ENCODE measurements at places on chromosomes 16 and 17.

GRCh38 chr17:82272495-82273326 is 789 bp downstream of the CSNK1D start:
- no peak for DNase-seq

DNA sequence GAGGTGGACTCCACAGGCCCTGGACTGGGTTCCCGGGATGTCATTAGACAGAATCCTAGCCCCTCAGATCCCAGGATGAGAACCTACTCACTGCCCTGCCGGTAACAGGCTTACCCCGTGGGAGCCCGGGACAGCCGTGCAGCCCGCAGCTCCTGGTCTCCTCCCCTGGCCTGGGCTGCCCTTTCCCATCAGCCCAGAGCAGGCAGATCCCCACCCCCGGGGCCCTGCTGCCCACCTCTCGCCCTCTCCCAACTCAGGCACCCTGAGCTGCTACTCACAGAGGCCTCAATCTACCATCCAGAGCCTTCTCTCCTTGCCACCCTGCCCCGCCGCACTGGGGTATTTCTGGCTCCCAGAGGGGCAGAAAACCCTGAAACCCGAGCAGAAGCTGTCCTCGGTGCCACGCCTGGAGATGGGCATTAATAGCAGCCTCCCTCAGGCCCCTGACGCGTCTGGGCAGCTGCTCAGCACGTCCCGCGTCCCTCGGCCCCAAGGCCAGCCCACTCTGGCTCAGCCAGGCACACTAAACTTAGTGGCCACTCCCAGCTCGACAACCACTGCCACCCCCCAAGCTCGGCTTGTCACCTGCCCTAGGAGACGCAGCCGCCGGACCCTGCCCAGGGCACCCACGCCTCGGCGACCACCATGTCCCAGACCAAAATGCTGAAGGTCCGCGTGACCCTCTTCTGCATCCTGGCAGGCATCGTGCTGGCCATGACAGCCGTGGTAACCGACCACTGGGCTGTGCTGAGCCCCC is at the start of gene CACNG1:
TSS of gene CACNG1 (plus strand) at position 539 of the 757 bp plus-strand sequence. CDS start at position 646, 107 bp downstream.
- DNase-seq, result no peak

DNA sequence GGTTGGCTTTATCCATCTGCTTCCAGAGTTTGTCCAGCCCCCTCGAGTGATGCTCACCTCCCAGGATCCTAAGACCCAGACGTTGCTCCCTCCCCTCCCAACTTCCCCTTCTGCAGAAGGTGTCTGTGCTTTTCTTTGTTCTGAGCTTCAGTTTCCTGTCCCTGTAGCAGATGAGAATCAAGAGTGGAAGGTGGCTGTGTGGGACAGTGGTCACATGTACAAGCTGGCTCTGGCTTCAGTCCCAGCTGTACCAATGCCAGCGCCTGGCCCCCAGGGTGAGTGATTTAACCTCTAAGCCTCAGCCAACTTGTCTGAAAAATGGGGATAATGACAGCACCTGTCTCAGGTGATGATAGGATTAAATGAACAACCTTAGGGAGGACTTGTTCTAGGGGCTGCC is 7.7 kb downstream of the PRR15L start:
- DNase-seq, result no peak

- DNase-seq, result no peak
Observed at GRCh38 chr16:10622036-10622921, 41.9 kb upstream of the EMP2 start.

DNA sequence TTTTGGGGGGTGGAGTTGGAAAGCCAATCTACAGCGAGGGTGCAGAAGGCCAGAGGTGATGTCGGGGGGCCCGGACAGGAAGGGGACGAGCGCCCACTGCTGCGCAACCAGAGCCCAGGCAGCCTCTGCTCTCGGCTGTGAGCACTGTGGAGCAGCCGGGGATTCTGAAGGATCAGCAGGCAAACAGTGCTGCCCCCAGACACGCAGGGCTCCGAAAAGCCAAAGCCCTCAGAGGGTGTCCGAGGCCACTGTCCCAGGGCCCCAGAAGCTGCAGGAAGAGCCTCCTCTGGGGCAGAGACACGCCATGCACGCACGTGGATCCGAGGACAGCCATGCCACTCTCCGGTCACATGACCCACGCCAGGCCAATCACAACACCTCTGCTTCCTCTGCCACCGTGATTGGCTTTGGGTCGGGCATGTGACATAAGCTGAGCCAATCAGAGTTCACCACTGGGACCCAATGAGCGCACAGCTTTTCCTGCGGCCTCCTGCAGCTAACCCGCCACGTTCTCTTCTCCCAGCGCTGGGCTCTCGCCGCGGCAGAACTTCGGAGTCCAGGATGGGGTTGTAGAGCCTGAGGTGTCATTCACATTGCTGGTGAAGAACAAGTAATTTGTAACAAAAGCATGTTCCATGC is 40.7 kb downstream of the ACTG1 start:
- no peak for DNase-seq

GRCh38 chr17:74737299-74738050 is 419 bp downstream of the RAB37 start:
- DNase-seq, result no peak

GRCh38 chr17:73901661-73902415 is 257.6 kb upstream of the SDK2 start:
- DNase-seq, result peak; percentile 28

- DNase-seq, result no peak
Observed at GRCh38 chr17:79977708-79978547, 57.7 kb downstream of the TBC1D16 start.

DNA sequence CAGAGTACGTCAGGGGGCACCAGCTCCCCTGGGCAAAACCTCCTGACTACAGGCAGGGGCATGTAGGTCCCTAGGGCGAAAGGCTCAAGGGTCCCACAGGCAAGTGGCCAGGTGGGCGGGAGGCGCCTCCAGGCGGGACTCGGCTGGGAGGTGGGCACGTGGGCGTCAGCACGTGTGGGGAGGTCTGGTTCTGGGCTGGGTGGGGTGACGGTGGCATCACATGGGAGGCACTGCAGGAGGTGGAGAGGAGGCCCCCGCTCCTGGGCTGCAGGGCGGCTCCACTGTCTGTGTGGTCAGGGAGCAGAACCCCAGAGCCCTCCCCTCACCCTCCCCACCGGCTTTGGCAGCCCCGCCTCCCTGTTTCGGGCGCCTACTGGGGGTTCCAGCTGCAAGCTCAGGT is 52.7 kb downstream of the ACTG1 start:
- no peak for DNase-seq

GRCh38 chr16:67560827-67561342 is 1.4 kb upstream of the CTCF start:
- no peak for DNase-seq

- DNase-seq, result no peak
Observed at GRCh38 chr16:72126429-72126765, 32.8 kb downstream of the DHX38 start.

DNA sequence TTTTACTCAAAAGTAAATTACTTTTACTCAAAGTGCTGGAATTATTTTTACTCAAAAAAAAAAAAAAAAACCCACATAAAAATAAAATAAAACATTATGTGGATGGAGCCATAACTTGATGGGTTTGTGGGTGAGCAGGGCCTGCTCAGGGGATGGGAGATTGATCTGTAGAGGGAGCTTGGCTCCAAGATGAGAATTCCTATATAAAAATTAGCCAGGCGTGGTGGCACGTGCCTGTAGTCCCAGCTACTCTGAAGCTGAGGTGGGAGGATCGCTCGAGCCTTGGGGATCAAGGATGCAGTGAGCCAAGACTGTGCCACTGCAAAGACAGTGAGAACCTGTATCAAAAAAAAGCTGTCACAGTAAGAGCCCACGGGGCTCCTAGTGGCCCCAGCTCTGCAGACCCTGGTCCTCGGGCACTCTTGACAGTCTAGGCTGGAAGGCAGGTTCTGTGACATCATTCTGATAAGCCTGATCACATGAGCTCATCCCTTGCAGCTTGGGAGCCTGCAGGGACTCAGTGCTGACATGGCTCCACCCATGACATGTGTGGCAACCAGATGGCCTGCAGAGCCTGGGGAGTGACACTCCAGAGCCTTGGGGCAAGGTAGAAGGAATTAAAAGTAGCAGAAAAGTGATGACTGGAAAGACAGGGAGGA is 42.5 kb downstream of the ST3GAL2 start:
- no peak for DNase-seq

DNA sequence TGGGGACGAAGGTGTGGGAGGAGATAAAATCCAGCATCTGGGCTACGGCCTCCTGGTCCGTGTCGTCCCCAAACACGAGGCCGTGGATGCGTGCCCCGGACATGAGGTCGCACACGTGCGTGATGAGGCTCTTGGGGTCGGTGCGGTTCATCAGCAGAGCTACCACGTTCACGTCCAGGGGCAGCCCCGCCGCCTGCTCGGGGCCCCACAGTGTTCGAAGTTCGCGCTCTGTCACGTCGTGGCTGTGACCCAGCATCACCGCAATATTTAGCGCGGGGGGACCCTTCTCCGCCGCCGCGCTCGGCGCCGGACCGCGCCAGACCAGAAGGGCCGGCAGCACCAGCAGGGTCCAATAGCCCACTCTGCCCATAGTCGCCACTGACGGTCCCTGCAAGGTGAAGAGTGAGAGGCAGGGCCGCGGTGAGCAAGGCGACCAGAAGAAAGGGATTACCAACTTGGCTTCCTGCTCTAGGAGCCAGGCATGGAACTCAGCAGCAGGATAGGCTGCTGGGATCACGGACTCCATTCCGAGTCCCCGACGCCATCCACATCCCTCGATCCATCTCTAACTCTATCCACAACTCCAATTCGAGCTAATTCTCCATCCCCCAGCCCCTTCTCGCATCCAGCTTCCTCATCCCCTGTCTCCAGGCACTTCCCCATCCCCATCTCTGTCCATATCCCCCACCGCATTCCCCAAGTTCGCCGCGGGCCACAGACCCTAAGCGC is 2.0 kb downstream of the GRIN2A start:
- DNase-seq, result no peak

- no peak for DNase-seq
Observed at GRCh38 chr17:80960037-80960796, 31.4 kb upstream of the CHMP6 start.

DNA sequence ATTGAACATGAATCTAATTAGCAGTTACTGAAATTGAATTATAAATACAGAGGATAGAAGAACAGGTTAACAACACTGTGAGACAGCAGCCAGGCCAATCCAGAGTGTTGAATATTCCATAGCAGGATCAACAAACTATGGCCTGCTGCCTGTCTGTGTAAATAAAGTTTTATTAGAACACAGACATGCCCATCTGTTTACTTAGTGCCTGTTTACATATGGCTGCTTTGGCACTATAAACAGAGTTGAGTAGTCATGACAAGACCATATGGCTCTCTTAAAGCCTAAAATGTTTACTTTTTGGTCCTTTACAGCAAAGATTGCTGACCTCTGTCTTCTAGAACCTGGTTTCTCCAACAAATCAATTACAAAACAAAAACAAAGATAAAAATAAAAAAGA is 115.4 kb upstream of the CDC42EP4 start:
- no peak for DNase-seq

DNA sequence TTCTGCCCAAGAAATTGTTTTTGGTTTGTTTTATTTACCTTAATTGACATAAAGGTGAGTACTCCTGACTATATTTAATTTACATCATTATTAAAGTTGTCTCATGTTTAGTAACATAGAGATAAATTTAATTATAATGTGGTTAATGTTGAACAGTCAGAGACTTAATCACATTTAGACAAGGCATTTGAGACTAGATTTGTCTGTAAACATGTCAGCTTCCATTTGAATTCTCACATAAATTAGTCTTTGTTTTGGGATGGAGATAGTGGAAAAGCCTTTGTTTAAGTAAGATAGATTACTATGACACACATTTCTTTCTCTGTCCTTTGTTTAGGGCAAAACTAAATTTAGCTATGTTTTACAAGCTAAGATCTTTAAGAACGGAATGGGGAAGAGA is 18.5 kb upstream of the BCAS3 start:
- no peak for DNase-seq

DNA sequence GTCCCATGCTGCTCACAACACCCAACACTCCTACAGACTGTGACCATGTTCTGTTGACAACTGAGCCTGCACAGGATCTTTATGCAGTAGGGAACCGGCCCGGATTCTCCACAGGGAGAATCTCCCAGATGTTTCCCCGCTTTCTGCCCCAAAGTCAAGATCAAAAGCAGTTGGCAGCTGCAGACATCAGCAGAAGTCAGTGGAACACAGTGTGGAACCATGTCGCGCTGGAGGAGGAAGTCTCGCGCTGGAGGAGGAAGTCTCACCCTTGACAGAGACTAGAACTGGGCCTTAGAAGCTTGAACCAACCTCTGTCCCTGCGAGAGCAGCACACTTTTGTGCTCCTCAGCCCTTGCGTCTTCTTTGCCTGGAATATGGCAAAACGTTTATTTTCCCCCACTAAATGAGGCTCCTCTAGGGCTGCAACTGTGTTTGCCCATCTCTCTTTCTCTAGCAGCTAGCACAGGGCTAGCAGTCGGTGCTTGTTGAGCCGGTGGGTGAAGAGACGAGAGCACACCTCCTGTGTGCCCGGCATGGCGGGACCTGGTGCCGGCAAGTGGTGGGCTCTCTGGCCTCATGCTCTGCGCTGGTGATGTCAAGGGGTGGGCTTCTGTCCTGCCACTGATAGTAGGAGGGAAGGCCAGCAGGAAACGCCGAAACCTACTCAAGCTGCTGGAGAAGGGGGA is 2.1 kb upstream of the MRC2 start:
- no peak for DNase-seq

All from stimulated activated CD4-positive, alpha-beta T cell treated with anti-CD3 and anti-CD28 coated beads, TNF-alpha, amount 100 ng/mL, for 48 hours (primary cell).